ENCODE measurements at places on chromosomes 4 and X. TPM values are rescaled to one million over a fixed set of nuclear protein-coding genes. Genes with fewer than 3 reads are reported as not detected.

- no peak for DNase-seq
These were observed 185.0 kb downstream of the SPOCK3 start for GRCh38 chr4:167049257-167049656.

DNA sequence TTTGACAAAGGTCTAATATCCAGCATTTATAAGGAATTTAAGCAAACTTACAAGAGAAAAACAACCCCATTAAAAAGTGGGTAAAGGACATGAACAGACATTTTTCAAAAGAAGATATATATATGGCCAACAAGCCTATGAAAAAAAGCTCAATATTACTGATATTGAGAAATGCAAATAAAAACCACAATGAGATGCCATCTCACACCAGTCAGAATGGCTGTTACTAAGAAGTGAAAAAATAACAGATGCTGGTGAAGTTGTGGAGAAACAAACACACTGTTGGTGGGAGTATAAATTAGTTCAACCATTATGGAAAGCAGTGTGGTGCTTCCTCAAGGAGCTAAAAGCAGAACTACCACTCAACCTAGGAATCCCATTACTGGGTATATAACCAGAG lies 91.6 kb upstream of the EFHC2 start:
- no peak for DNase-seq

GRCh38 chr4:171582961-171583581 lies 230.1 kb upstream of the GALNTL6 start:
- DNase-seq: no peak

GRCh38 chrX:10636337-10636736 lies 16.0 kb upstream of the MID1 start:
- peak; percentile 32 for DNase-seq

DNA sequence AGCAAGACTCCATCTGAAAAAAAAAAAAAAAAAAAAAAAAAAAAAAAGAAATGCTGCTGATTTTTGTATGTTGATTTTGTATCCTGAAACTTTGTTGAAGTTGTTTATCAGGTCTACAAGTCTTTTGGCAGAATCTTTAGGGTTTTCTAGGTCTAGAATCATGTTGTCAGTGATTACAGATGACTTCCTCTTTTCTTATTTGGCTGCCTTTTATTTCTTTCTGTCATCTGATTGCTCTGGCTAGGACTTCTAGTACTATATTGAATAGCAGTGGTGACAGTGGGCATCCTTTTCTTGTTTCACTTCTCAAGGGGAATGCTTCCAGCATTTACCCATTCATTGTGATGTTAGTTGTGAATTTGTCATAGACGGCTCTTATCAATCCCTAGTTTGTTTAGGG lies 334.4 kb downstream of the SPRY1 start:
- DNase-seq: no peak

GRCh38 chr4:80196922-80197573 lies at the start of gene PRDM8:
TSS of gene PRDM8 (plus strand) at chr4:80197503. CDS start at chr4:80200081, 2,578 bp downstream.
- no peak for DNase-seq

GRCh38 chr4:174490451-174490961 lies 31.8 kb downstream of the HPGD start:
- DNase-seq: no peak

- no peak for DNase-seq
These were observed 23.7 kb downstream of the FAM114A1 start for GRCh38 chr4:38891051-38891983.

- DNase-seq: no peak
These were observed 205.7 kb downstream of the AR start for GRCh38 chrX:67749536-67749935.

DNA sequence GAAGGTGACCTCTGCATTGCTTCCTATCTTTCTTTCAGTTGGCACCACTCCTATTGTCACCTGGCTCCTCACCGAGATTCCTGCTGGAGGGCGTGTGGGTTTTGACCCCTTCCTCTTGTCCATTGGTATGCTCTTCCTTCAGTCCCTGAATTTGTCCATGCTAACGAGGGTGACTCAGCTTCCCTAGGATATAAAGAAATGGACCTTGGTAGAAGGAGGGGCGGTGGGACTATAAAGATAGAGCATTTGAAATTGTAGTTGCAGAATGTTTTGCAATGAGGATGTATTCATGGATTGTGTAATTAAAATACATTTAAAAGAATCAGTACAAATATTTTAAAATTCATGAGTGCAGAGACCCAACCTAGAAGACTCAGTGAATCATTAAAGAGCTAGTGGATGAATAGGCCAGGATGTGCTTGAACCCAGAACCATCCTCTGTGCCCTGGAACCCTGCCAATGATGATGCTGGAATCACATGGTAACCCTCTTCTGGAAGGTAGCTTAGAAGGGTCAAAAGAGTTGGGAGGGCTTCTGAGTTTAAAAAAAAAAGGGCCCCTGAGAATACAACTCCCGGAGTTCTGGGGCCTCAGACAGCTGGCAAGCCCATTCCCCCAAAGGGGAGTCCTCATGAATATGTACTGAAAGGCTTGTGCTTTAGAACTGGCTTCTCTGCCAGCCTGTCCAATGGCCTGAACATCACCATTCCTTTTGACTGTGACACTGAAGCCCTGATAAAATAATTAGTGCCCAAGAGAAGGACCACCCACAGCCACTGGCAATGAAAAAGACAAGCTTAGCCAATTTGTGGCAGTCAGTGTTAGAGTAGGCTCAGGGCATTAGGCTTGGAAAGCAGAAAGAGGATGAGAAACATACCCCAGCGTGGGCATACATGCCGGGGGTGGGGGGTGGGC lies 8.0 kb downstream of the XPNPEP2 start:
- DNase-seq: no peak

DNA sequence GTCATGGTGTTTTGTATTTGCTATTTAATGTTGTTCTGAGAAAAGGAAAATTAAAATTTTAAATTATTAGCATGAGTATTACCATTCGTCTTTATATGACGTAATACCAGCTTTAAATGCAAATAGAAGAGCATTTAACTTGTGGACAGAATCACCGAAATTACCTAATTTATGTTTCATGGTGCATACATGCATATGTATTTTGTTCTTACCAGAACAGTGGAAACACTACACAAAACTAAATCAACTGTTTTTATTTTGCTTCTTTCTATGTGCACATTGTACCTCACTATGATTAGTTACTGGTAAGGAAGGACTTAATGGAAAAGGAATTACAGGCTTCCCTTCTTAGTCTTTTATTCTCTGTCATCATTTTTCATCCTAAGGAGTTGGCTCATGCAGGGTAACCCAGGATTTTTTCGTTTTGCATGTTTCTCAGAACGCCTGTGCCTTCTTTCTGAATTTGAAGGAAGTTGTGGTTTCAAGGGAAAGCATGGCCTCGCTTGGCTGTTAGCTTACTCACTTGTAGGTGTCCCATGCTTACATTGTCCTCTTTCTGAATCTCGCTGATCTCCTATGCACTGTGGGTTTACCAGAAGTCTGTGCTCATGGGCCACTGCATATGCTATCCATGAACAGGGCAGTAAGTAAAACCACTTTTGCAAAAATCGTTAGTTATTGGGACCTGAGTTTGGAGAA lies 300.0 kb upstream of the PUDP start:
- no peak for DNase-seq

- peak; percentile 54 for DNase-seq
These were observed 1.4 kb downstream of the HAND2 start for GRCh38 chr4:173528378-173529321.

GRCh38 chr4:164484551-164484950 lies 269.4 kb upstream of the SMIM31 start:
- DNase-seq: no peak

DNA sequence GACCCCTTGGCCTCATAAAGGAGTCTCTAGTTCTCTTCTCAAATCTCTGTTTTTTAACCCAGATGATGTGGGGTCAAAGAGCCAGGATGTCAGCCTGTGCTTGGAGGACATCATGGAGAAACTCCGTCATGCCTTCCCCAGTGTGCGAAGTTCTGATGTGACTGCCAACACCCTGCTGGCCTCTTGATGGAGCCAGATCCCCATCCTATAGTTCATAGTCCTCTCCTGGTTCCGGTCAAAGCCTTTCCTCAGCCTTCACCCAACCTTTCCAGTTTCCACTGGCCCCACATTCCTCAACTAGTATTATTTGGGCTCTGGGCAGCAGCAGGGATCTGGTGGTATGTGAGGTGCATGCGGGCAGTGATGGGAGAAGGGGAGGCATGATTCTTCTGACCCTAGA lies 30.7 kb downstream of the TAF7L start:
- DNase-seq: no peak

DNA sequence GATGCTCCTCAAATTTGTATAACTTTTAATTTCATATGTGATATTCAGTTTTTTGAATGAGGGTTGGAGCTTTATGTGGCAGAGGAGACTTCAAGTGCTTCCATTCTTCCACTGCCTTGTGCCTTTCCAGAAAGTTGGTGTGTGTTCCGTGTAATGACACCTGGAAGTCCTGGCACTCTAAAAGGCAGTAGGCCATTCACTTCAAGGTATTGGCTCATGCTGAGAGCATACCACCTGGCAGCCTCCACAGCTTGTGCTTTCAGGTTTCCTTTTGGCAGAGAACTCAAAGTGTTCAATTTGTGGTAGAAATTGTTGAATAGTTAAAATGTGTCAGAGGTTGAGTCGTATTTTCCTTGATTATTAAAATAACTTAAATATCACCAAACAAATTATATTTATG lies 49.6 kb downstream of the GRIA2 start:
- no peak for DNase-seq

GRCh38 chr4:4709736-4710135 lies 149.7 kb upstream of the MSX1 start:
- no peak for DNase-seq

DNA sequence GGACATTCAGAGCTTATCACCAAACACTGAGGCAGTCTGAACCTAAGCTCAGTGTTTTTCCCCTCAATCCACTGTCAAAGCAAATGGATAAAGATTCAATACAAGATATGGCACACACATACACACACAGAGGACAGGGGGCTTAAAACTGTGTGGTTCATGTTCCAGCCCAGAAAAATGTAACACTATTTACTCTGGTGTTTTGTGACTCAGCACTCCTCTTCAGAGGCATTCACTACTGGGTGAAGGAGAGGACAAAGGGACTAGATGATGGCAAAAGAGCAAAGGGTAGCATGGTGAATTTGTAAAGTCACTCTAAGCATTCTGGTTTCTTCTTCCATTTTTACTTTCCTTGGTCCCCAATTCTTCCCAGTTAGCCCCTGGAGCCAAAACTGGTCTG lies 120.3 kb downstream of the ARHGEF9 start:
- DNase-seq: no peak

GRCh38 chrX:84165711-84166110 lies 22.3 kb downstream of the RPS6KA6 start:
- no peak for DNase-seq

DNA sequence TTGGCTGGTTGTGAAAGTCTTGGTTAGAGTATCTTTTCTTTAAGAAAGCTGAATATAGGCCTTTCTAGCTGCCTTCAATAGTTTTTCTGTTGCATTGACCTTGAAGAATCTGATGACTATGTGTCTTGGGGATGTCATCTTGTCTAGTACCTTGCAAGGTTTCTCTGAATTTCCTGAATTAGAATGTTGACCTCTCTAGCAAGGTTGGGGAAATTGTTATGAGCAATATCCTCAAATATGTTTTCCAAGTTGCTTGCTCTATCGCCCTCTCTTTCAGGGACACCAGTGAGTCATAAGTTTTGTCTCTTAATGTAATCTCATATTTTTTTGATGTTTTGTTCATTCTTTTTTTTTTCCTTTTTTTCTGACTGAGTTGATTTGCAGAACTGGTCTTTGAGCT lies 194.7 kb downstream of the RAB28 start:
- DNase-seq: no peak

DNA sequence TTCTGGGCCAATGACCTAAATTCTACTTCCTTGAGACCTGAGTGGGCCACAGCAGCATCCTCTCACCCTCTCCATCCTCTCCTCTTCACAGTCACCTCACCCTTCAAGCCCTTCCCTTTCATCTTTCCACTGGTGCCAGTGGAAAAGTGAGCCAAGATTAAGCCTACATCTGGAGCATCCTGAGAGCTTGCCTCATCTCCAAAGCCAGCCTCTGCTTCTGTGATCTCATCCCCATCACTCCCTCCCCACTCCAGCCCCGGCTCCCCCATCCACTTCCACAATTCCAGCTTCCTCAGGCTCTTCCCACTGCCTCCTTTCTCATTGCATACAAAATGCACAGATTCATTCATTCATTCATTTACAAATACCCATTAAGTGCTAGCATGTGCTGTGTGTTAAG lies 10.1 kb upstream of the RASL11B start:
- no peak for DNase-seq

- no peak for DNase-seq
These were observed 29.0 kb downstream of the UTP14A start for GRCh38 chrX:129934952-129935351.

GRCh38 chr4:133483600-133484246 lies 334.6 kb downstream of the PCDH10 start:
- no peak for DNase-seq

GRCh38 chrX:35276115-35276514 lies 333.5 kb downstream of the FAM47B start:
- no peak for DNase-seq

DNA sequence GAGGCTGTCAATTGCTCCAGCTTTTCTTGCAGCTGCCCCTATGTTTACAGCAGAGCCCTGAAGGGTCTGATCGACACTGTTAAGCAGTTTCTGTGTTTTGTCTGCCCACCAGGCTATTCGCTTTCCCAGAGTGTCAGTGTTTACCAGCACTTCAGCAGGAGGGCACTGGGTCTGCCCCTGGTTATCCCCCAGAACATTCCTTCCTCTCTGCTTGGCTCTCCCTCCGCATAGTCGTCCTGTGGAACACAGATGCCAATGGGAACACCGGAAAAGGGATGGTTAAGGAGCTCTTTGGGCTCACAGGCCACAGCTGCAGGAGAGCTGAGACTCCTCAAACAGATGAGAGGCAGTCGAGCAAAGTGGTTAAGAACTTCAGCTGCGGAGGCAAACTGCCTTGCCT lies 71.3 kb upstream of the FBXW7 start:
- DNase-seq: no peak

DNA sequence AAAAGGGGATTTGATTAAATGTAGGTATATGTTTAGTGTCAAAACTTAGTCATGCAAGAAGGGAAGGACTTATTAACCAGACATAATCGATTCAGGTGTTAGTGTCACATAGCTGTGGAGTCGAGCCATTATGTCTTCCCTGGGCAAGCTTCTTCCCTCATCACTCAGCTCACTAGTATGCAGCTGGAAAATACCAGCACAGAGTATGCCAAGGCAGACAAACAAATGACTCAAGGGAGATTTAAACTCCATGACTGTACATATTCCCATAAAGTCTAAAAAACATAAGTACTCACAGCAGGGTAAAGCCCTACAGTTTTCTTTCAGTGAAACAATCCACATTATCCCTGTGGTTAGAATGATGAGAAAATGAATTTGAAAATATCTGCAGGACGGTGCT lies 304.5 kb downstream of the CBLL2 start:
- no peak for DNase-seq

DNA sequence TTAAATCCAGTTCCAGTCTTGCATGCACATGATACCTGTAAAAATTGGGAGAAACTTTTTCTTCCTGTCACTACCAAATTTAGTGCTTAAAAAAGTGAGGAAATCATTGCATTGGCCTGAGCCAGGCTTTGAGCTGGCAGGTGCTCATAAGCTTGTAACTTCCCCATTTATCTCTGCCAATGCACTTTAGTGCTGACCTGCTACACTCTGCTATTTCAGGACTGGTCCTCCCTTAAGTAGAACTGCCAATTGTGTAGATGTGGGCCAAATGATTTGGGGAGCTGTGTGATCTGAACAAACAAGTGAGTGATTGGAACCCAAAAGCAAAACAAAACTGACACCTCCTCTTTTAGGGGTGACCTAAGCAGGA lies 51.8 kb downstream of the ZNF827 start:
- DNase-seq: no peak

DLG3 gene
- polyA plus RNA-seq: 6.1 TPM

DSPP gene
- polyA plus RNA-seq: not detected

SMIM20 gene
- 42.3 TPM for polyA plus RNA-seq

MAGEE1 gene
- polyA plus RNA-seq: 1.2 TPM

FAM3A gene
- 66.1 TPM for polyA plus RNA-seq

Measured in heart left ventricle (tissue), 16 donors.